Brain microvascular endothelial cell (primary cell): ENCODE measurements at places on chromosomes 7 and 10.

DNA sequence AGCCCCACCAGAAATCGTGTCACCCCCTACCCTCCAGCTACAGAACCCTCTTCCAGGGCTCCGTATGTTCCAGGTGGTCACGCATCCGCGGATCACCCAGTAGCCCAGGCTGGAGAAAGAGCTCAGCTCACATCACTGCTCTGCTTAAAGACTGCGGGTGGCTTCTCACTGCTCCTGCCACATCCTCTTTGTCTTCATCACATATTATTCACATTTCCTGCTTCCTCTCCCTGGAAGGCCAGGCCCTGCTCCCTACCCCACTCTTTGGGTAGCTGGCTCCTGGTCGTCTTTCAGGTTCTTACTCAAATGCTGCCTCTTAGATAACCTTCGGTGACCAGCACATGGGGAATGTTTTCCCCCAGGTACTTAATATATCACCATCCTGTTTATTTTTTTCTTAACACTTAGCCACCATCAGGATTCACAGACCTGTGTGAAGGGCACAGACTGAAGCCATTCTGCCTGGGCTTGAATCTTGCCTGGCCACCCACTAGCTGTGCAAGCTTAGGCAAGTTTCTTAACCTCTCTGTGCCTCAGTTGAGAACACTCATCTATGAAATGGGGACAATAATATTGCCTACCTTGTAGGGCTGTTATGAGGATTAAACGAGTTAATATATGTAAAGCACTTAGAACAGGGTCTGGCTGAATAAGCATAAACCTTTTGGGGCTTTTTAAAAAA lies 307.8 kb downstream of the PRPF18 start:
- DNase-seq, result peak; percentile 31

GRCh38 chr10:128540781-128541761 lies 414.8 kb upstream of the MKI67 start:
- no peak for DNase-seq

GRCh38 chr10:9823268-9823930 lies 1194.3 kb upstream of the CELF2 start:
- DNase-seq, result no peak

DNA sequence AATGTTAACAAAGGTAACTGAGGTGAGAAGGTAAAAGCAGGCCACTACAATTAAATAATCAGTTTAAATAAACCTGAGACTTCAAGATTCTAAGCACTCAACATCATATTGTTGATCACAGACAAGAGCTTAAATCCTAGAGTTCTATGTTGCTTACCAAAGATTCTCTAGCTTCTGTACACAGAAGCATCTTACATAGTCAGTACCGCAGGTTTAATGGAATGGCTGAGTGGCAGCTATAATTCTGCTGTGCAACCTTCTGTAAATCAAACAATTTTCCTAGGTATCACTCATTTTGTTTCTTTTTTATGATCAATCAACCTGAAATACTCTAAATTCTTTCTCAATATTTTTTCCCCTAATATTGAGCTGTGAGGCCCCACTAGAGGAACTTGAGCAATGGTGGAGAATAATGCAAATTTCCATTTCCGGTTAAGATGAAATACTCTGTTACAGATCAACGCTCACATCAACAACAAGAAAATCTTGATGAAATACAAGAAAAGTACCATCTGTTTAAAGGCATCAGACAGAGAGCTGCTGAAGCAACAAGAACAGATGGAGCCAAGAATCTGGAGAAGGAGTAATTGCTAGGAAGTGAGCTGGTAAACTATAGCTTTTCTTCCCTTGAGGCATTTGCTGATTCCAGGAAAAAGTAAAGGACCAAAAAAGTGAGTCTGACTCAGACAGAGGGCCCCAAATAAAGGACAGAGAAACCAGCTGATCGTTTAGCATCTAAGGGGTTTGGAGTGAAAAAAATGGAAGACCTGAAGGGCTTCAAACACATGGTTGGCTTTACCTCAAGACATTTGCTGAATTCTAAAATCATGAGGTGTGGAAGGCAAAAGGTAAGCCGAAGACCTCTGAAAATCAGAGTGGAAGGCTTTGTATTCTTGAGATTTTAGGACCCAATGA lies 22.6 kb downstream of the PNPLA8 start:
- DNase-seq, result no peak

- DNase-seq, result no peak
These were observed 21.3 kb downstream of the SUN1 start for GRCh38 chr7:853366-854117.

GRCh38 chr7:131105294-131105798 lies 222.3 kb upstream of the MKLN1 start:
- DNase-seq, result no peak

- DNase-seq, result no peak
These were observed 135.0 kb upstream of the PDLIM1 start for GRCh38 chr10:95425592-95426465.

GRCh38 chr7:80481196-80481884 lies 30.5 kb downstream of the GNAT3 start:
- DNase-seq, result peak; percentile 46

DNA sequence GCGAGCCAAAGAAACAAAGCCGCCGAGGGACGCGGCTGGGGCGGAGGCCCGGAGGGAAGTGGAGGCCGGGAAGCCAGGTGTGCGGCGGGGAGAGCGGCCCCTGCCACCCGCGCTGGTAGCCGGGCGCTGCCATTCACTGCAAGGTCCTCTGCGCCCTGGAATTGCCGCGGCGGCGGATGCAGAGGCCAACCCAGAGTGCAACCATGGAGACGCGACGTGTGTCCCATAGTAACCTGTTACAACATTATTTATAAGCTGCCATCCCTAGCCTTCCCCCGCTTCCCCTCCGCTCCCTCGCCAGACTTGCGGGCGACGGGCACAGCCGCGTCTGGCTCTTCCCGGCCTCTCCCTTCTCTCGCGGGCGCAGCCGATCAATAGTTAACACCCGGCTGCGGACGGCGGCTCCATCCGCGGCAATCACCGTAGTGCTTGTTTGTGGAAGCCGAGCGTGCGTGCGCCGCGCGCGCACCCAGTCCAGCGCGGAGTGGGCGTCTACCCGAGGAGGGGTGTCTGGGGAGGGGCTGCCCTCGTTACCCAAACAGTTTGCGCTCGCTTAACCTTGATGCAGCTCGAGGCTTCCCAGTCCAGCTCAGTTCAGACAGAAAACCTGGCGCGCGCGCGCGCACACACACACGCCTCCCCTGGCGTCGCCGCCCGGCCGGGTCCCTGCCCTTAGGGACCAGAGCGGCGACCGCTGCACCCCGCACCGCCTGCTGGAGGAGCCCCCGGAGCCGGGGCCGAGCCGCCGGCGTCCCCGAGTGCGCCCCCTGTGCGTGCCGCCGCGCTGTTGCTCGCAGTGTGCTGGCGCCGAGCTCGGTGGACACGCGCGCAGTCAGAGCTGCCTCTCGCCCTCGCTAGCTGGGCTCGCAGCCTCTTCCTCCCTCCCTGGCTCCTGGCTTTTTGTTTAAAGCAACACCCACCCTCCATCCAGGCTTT lies 165.4 kb upstream of the DPP6 start:
- DNase-seq, result no peak

DNA sequence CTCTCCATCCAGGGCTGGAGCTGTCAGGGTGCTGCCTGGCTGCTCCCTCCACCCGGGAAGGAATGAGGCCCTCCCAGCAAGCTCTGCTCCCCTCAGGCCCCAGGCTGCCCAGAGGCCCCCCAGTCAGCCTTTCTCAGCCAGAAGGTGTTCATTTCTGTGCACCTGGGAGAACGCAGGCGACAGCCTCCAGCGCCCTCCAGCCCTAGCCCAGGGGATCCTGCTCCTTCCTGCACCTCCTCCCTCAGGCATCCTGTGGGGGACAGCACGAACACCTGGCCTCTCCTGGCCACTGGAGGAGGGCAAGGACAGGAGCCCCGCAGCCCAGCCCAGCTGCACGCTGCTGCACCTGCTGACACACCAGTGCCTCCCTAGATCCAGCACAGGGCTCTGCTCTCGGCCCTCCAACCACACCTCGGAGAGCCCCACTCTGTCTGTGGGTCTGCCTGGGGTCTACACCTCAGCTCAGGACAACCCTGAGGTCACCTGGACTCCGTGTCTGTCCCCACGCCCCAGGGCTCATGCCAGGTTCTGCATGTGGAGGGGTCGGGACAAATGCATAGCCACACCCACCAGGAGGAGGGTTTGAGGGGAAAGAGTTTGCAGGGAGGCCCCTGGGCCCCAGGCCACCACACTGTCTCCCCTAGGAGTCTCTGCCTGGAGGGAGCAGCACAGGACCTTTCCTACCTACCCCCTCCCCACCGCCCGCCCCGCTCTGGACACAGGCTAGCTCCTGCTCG lies 7.4 kb upstream of the PWWP2B start:
- no peak for DNase-seq

DNA sequence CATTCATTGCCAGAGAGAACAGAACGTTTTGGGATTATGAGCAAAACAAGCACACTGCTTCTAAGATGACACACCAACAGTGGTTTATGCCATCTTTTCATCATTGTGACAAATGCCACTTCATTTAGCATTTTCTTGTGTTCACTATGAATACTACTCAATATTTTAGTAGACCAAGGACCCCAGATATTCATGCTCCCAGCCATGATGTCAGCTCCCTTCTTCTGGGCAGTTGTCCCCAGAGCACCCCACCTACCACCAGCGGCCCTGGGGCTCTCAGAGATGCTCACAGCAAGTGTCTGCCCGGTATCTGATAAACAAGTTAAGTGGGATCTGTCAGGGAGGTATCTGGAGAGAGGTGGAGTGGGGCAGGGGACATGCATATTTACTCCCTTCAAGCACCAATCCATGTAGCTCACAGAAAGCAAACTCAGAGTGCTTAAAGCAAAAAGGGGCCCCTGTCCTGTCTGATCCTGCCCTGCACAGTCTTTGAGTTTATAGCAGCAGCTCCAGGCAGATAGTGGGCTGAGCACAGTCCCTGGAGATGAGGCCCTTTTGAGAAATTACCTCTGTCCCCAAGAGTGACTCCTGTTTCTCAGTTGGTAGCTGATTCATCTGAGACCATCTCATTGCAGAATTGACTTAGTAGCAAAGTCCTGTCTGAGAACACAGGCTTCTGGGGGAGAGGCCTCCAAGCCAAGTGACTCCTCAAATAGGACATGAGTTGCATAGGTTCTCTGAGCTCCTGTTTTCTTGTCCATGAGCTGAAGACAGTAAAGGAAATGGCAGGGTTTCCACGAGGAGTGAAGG lies 281.8 kb upstream of the KLF6 start:
- DNase-seq, result no peak

DNA sequence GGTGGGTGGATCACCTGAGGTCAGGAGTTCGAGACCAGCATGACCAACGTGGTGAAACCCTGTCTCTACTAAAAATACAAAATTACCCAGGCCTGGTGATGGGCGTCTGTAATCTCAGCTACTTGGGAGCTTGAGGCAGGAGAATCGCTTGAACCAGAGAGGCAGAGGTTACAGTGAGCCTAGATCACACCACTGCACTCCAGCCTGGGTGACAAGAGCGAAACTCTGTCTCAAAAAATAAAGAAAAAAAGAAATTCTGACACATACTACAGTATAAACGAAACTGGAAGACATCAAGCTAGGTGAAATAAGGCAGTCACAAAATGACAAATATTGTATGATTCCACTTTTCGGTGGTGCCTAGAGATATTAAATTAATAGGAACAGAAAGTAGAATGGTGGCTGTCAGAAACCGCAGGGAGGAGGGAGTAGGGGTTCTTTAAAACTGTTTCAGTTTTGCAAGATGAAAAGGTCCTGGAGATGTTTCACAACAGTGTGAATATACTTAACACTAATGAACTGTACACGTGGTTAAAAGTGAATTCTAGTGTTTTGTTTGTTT lies 23.2 kb downstream of the PILRA start:
- no peak for DNase-seq

GRCh38 chr10:95247881-95248583 lies 42.8 kb downstream of the PDLIM1 start:
- DNase-seq, result no peak

DNA sequence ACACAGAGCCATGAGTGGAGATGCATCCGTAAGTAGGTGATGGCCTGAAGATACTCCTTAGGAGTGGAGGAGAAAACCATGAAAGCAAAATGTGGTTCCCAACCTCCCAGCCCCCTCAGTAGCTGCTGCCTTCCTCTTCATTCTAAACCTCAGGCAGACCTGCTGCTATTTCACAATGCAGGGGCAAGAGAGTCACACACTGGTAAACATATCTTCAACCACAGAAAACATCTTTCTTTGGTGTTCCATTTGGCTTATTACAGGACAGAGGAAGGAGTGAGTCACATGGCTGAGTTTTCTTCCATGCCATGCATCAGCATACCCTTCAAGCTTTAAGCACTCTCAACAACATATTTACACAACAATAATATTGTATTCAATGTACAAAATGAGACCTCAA lies 342.1 kb downstream of the BMPER start:
- DNase-seq, result no peak

DNA sequence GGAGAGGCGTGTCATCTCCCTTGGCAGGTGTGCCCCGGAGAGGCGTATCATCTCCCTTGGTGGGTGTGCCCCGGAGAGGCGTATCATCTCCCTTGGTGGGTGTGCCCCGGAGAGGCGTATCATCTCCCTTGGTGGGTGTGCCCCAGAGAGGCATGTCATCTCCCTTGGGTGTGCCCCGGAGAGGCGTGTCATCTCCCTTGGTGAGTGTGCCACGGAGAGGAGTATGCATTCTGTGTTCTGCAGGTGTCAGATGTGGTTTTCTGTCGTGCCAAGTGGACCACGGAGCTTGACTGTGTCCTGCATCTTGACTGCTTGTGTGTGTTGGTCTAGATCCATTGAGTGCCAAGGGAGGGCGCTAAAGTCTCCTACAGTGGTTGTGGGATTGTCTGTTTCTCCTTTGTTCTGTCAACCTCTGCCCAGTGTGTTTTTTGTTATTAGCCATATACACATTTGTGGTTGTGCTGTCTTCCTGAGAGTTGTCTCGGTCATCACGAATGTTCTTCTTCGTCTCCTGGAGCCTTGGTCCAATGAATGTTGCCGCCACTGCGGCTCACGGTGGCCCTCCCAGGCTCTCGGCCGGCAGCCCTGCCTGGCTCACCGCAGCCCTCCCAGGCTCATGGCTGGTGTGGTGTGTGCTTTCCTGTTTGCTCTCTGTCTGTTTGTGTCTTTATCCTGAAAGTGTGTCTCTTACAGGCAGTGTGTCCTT lies 96.8 kb downstream of the INPP5A start:
- DNase-seq, result no peak

DNA sequence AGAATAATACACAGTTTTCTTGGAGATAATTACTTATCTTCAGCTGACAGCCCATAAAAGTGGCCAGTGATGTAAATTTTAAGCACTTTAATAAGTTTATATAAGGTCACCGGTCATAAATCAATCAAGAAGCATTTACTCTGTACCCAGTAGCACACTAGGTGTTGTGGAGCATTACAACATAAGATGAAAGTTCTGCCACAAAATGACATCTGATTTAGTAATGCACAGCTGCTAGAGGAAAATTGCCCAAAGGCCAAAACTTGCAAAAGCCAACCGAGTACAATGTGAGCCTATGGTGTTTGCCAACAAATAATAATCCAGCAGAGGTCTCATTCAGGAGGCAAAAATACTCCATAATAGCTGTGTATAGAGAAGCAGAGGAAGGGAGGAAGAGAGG lies 63.6 kb downstream of the GPR37 start:
- no peak for DNase-seq

- DNase-seq, result no peak
These were observed 5.6 kb downstream of the PODXL start for GRCh38 chr7:131550846-131551245.

DNA sequence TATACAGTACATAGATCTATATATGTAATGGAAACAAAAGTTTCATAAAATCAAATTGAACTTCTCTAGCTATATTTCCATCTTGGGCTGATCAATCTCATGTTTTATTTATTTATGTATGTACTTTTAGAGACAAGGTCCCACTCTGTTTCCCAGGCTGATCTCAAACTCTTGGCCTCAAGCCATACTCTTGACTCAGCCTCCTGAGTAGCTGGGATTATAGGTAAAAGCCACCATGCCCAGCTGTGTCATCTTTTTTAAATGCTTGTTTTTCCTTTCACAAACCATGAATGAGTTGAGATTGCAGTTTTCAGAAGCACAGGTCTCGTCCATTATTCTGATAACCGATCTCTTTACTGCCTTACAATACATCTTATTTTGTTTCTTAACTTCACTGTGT lies 400.9 kb downstream of the KCNMA1 start:
- DNase-seq, result peak; percentile 70
